ENCODE measurements at places on chromosomes 13 and 19. TPM values are rescaled to one million over a fixed set of nuclear protein-coding genes. Genes with fewer than 3 reads are reported as not detected.

KLK15 gene
- not detected for total RNA-seq

PLPP2 gene
- total RNA-seq: 28.7 TPM

DNA sequence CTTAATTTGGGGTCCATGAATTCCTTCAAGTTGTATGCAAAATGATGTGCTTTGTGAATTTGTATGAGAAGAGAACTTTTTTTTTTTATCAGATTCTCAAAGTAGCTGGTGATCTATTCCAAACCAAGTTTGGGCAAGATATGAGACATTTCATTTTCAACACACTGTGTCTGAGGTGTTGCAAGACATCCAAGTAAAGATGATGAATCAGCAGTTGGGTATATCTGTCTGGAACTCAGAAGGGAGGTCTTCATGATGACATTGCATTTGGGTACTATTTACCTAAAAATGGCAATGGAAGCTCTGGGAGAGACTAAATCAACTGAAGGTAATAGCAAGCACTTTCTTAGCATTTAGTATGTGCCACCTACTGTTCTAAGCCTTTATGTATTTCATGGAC is 2.8 kb downstream of the FAM124A start:
- no peak for DNase-seq

GRCh38 chr19:49807058-49807903 is 5.8 kb downstream of the FUZ start:
- DNase-seq: no peak

- DNase-seq: no peak
Observed at GRCh38 chr13:83536941-83537340, 345.3 kb downstream of the SLITRK1 start.

GRCh38 chr19:55487924-55488687 is at the start of gene SSC5D:
Gene SSC5D (plus strand): TSS chr19:55488436. CDS start chr19:55488590, 154 bp downstream.
- no peak for DNase-seq

GRCh38 chr13:99975626-99976025 is 4.1 kb upstream of the ZIC5 start:
- no peak for DNase-seq

DNA sequence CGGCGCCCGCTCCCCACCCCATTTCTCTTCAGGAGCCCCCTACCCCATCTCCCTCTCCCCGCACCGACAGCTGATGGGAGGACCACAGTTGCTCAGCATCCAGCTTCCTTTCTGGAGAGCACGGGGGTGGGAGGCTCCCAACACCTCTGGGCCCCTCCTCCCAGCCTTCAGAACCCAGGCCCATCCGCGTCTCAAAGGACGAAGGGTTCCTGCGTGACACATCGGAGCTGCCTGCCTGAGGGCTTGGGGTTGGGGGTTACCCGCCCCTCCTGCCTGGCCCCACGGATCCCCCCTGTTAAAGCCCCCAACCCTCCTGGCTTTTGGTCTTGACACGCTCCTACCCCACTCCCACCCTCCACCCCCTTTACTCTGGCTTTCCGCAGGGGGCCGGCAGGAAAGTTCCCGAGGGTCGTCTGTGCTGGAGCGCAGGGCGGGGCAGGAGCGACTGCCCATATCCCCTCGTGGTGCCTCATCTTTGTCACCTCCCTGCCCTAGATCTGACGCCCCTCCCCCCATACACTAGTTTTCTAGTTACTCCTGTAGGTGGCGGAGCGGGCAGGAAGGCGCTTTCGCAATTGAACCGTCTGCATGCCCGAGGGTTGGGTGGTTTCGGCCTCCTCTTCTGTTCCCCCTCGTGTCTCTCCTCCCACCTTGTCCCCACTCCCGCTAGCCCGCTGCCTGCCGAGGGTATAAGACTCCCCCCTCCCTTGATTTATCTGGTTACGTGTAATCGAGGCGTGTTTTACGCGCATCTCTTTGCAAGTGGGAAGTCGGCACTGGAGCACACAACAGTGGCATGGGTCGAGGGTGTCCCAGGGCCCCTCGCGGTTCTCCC is 924 bp downstream of the TRAPPC5 start:
- peak; percentile 92 for DNase-seq

DNA sequence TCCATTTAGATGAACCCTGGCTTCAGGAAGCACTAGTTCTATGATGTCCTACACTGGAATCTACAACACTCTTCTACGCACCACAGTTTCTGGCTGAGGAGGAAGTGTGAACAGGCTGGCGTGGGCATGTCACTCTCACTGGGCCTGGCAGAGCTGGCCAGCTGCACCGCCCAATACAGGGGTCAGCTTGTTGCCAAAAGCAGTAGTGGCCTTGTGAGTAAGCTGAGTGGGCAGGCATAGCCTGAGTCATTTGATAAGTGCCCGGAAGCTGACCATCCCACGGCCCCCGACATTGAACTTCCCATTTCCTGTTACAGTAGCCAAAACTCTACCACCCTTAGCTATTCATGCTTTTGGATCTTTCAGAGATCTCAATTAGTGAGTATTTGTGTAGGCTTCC is 240.9 kb upstream of the SERP2 start:
- DNase-seq: peak; percentile 83

DNA sequence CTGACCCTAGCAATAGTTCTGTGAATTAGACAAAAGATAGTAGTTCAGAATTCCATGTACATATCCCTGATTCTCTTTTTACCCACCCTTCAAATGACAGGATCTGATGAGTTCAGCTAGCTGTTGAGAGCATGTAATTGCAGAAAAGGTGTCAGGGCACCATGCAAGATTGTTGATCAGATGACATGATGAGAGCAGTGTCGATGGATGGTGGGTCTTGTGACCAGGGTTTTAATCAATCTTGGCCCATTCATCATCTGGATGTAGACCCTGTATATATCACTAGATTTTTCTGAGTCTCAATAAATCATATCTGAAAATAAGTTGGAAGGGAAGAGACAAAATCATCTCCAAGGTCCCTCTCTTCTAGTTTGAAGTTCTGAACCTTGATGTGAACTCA is 379.0 kb downstream of the OXGR1 start:
- DNase-seq: no peak

DNA sequence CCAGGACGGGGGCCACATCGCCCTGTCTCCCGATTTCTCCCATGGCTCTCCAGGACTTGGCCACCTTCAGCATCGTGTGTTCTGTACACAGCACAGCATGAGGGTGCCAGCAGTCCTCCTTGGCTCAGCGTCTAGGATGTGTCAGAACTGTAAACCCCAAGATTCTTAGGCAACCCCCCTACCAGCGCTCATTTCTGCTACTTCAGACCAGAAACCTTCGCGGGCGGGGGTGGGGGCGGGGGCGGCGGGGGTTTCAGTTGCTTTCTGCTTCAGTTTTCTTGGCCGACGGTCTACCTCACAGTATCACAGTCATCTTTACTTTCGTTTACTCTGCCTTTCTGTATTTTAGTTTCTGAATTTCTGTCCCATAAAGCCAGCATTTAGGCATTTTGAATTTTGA is 82.4 kb downstream of the GGACT start:
- DNase-seq: no peak

DNA sequence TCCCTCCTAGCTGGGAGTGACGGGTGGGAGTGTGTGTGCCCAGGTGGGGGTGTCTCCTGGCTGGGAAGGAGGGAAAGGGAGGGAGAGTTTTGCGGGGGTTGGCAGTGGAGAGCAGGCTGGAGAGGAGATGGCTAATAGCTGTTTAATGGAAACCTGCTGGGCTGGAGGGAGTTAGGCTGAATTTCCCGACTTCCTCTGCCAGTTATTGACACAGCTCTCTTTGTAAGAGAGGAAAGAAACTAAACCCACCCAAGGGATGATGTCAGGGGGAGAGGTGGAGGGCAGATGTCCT is 10.2 kb upstream of the ILF3 start:
- peak; percentile 78 for DNase-seq

DNA sequence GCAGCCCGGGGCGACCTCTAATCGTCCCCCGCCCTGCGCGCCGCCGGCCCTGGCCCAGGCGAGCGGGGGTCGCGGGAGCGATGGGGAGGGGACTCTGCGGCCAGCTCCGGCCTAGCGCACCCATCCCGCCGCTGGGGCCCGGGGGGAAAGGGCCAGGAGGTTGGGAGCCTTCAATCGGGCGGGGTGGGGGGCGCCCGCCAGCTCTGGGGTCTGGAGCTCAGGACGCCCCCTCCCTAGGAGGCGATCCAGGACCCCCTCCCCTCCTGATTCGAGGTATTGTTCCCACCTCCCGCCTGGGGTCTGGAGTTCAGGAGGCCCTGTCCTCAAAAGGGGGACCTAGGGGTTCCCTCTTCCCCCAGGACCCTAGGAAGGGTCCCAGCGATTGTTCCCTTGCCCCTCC is 430 bp downstream of the ZNF358 start:
- DNase-seq: no peak

GRCh38 chr13:111049791-111050538 is 65.1 kb upstream of the ARHGEF7 start:
- DNase-seq: peak; percentile 46

MCEMP1 gene
- 0.38 TPM for total RNA-seq

RNF113B gene
- not detected for total RNA-seq

- DNase-seq: peak; percentile 8
Observed at GRCh38 chr13:109983447-109983846, 197.1 kb upstream of the IRS2 start.

- DNase-seq: no peak
Observed at GRCh38 chr19:46520616-46521015, 24.9 kb upstream of the PNMA8B start.

LILRB2 gene
- total RNA-seq: 11.5 TPM

DNA sequence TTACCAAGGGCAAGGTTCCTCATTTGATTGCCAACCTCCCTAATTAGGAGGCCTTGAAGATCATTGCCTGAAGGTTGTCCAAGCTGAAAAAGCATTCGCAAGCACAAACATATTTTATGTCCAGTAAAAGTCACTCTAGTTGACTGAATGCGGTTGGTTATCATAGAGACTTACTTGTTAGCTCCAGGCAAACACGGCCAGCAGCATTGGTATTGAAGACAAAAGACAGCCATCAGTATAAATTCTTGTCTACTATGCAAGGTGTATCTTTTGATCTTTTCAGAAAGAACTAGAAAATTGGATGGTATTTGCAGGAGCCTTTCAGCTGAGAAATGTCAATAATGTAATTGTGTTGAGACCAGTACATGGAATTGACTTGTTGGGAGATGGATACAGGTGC is 129.9 kb downstream of the GPC6 start:
- no peak for DNase-seq

BEST2 gene
- total RNA-seq: not detected

ERCC2 gene
- total RNA-seq: 19.0 TPM

DNA sequence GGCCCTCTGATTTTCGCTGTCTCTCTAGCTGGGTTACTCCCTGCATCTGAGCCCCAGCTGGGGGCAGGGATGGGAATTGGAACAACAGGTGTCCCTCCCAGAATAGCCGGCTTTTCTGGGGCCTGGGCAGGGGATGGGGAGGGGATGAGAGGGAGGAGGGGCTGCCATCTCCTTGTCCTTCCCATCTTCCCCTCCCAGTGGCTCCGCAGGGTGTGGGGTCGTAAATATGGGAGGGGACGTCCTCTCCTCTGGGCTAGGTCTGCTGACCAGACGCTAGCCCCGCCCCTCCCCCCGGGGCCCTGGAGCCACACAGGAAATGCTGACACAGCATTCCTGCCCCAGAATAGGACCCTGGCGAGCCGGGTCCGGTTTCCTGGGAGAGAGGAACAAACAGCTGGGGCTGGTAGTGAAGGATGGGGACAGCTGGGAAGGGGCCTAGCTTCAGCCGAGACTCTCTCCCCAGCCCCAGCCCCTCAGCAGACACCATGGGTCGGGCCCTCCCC is 1.1 kb downstream of the RYR1 start:
- peak; percentile 85 for DNase-seq

DNA sequence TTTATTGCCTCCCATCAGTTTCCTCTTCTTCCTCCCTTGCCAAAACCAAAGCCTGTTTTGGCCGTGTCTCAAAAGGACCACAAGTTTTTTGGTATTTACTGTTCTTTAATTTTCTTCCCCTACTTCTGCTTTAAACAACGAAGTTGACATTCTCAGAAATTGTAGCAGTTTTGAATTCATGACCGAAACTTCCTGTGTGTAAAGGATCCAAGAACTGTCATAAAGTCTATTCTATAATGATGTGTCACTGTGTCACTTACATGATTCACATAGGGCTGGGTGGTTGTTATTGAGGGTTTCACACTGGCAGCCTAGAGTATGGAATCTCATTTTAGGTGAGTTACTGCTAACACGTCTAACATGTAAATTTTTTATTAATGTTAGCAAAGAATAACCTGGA is 741.0 kb upstream of the KLHL1 start:
- no peak for DNase-seq

GRCh38 chr13:27026396-27026795 is 145.2 kb downstream of the USP12 start:
- DNase-seq: no peak

DNA sequence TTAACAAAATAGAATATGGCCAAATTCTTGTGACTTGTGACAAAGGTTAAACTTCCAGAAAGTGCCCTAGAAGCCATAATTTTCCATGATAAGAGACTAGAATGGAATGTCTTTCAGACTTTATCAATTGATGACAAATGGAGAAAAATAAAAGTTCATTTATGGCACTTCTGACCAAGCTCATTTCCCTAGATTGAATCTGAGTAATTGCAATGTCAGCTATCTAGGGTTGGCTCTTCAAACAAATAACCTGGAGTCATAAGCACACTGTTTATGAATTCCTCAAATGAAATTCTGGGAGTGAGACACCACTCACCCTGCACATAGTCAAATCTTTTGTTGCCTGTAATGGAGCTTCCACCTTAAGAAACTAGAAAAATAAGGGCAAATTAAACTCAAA is 11.4 kb downstream of the ARHGEF7 start:
- no peak for DNase-seq

GRCh38 chr13:72657379-72657778 is 70.0 kb downstream of the MZT1 start:
- no peak for DNase-seq

DNA sequence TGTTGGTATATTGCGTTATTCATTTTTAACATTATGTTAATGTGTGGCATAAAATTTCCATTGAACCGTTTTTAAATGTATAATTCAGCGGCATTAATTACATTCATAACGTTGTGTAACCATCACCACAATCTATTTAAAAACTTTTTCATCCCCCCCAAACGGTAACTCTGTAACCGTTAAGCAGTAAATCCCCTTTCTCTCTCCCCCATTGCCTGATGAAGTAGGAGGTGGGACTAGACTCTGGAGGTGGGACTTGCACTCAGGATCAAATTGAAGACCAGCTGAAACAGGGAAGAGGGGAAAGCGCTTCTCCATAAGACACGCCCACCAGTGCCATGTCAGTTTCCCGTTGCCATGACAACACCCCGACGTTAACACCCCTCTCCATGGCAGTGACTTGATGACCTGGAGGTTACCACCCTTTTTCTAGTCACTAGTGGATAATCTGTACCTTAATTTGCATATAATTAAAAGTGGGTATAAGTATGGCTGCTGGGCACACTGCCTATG is 16.8 kb downstream of the CLEC11A start:
- DNase-seq: no peak

- no peak for DNase-seq
Observed at GRCh38 chr13:113429608-113429985, 23.7 kb downstream of the ADPRHL1 start.

GRCh38 chr13:62137629-62138405 is 722.2 kb upstream of the PCDH20 start:
- no peak for DNase-seq

GRCh38 chr13:31328549-31329235 is 128.9 kb downstream of the B3GLCT start:
- peak; percentile 88 for DNase-seq

LIN37 gene
- total RNA-seq: 11.2 TPM

CEACAM20 gene
- not detected for total RNA-seq

- DNase-seq: no peak
Observed at GRCh38 chr19:12272980-12273901, 21.4 kb downstream of the ZNF44 start.

CEACAM6 gene
- total RNA-seq: not detected

ZFR2 gene
- 0.22 TPM for total RNA-seq

- DNase-seq: no peak
Observed at GRCh38 chr13:68046903-68047302, 816.8 kb upstream of the PCDH9 start.

Measured in kidney (tissue), 22 donors.